ENCODE measurements at places on chromosomes 5 and 9.

DNA sequence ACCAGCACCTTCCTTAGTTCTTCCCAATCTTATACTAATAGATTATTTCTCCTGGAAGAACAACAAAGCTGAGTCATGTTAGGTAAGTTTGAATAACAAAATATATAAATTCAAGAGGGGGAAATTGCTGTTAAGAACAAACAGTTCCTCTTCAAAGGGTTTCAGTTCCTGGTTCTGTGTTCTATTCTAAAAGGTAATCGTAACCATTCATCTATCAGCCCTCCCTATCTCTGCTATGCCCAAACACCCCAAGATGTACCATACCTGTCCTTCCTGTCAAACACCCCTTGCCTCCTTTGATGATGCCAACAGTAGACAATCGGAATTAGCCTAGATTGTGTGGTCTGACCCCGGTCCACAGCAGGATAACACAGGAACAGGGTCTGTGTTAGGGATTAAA, 4.2 kb upstream of the RNF180 start:
- DNase-seq, result no peak

DNA sequence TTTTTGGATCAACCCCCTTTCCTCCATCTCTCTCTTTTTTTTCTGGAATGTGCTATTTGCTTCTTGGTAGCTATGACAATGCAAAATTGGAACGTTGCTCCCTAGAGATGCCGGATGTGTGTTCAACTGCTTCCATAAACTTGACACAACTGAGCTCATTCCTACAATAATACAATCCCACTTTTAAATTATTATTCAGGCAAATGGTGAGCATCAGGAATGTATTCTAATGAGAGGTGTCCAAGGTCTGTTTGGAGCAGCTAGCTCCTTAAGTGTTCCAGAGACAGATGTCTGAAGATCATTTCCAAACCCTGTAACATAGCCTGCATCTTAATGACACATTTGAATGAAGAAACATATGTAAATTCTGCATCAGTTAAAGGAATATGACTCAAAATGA, 518.4 kb downstream of the TAF11L14 start:
- no peak for DNase-seq

- no peak for DNase-seq
Measured at GRCh38 chr5:54703565-54704255, 186.2 kb downstream of the SNX18 start.

- DNase-seq, result no peak
Measured at GRCh38 chr5:79346420-79346824, 110.5 kb downstream of the JMY start.

- DNase-seq, result no peak
Measured at GRCh38 chr9:37408933-37409710, 13.4 kb upstream of the GRHPR start.

DNA sequence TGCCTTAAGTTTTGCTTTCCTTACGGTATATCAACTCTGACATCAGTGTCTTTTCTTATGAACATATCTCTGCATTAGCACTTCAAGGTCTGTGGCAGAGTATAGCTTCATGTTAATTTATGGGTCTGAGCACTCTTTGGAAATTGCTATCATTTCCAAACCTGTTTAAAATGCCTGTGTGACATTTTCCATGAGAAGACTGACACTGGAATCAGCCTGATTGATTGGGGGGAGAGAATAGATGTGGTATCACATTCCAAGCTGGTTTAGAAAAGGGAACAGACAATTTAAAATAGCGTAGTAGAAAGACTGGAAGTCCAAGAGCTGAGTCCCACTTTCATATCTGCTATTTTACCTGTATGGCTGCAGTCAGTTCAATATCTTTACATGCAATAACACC, 272.1 kb upstream of the CDH10 start:
- no peak for DNase-seq

- no peak for DNase-seq
Measured at GRCh38 chr5:101942321-101942882, 353.7 kb downstream of the SLCO4C1 start.

GRCh38 chr9:114206221-114206789, 51.0 kb downstream of the COL27A1 start:
- no peak for DNase-seq

- no peak for DNase-seq
Measured at GRCh38 chr9:95091601-95092261, 225.8 kb downstream of the FANCC start.

DNA sequence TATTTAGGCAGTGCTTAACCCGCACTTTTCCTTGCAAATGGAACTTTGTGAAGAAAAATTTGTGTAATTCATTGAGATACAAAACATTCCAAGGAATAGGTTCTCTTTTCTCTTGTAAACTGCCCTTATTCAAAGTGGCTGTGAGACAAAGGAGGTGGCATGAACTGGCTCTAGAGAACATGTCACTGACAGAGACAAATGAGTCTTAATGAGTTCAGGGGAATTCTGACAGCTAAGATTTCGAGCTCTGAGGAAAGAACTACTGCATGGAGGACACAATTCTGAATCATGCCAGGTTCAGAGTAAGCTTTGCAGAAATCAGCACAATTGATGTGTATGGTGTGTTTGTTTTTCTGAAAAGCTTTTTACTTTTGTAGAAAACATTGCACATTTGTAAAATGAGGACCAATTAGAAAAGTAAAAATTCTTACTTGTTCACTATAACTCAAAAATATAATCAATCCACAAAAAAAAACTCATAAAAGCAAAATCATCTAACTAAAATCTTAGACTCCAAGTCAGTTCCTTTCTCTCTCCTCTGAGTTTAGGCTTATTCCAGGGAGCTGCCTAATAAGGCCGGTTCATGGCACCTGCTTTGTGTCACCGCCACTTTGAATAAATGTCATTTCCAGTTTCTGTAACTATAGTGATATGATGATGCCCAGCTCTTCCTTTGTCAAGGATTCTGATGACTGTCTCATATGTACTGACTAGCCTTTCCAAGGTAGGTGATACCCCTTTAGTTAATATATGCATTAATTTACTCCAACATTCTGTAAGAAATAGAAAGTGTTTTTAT, 163.2 kb downstream of the HCN1 start:
- DNase-seq, result no peak

DNA sequence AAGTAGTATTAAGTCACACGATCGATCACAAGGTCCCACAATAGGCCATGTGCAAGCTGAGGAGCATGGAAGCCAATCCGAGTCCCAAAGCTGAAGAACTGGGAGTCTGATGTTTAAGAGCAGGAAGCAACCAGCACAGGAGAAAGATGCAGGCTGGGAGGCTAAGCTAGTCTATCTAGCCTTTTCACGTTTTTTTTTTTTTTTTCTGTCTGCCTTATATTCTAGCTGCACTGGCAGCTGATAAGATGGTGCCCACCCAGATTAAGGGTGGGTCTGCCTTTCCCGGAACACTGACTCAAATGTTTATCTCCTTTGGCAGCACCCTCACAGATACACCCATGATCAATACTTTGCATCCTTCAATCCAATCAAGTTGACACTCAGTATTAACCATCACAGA, 6.5 kb downstream of the PPIP5K2 start:
- DNase-seq, result no peak

DNA sequence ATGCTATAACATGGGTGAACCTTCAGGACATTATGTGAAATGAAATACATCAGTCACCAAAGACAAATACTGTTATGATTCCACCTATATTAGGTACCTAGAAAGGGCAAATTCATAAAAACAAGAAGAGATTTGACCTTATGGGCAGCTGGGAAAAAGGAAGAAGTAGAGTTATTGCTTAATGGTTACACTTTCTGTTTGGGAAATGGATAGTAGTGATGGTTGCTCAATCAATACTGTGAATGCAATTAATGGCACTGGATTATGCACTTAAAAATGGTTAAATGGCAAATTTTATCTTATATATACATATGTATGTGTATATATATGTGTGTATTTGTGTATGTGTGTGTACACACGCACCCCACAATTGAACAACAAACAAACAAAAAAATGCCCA, 15.2 kb downstream of the FKBP15 start:
- DNase-seq, result no peak

- DNase-seq, result no peak
Measured at GRCh38 chr9:119283078-119283794, 86.0 kb downstream of the BRINP1 start.

DNA sequence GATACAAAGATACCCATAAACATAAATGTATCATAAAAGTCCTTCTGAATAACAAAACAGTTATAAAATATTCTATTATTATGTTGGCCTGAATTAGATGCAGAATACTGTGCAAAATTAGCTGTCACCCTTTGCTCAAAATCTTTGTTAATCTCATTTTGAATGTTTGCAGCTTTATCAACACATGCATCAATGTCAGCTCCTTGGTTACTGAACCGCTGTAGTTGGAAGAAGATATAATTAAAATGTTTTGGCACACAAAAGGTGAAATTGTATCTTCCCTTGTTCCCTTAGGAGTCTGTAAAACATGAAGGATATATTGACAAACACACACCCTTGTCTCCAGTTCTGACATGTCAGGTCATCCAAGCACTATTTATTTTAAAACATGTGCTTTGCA, 146.3 kb upstream of the POU5F2 start:
- DNase-seq, result no peak

Measured in uterus (tissue), 4 donors.